ENCODE measurements at places on chromosomes 4 and X.

DNA sequence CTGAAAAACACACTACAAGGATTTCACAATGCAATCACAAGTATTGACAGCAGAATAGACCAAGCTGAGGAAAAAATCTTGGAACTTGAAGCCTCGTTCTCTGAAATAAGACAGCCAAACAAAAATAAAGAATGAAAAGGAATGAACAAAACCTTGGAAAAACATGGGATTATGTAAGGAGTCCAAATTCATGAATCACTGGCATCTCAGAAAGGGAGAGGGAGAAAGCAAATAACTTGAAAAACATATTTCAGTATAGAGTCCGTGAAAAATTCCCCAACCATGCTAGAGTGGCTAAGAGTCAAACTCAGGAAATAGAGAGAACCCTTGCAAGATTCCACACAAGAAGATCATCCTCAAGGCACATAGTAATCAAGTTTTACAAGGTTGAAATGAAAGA lies 178.5 kb upstream of the CTSO start:
- DNase-seq: no peak

- DNase-seq: no peak
Observed at GRCh38 chrX:18677161-18677869, 5.4 kb upstream of the RS1 start.

GRCh38 chr4:112279025-112279881 lies 6.5 kb downstream of the TIFA start:
- no peak for DNase-seq

GRCh38 chr4:188127214-188127874 lies 11.9 kb upstream of the TRIML1 start:
- peak; percentile 77 for DNase-seq

DNA sequence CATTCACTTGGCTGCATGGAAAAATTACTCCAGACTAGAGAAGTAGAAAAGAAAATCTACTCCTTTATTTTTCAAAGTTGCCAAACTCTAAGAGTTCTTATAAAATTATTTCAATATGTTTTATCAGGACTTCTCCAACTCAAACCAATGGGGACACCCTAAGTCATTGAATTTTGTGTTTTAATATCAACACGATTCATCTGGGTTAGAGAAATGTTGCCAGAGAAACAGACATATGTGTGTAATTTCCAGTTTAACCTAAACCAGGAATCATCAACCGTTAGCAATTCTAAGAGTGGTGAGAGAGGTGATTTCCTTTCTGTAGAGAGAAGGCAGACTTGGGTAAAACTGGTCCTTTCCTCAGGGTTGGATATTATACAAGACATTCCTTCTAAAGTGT lies 291.8 kb downstream of the LDB2 start:
- no peak for DNase-seq

DNA sequence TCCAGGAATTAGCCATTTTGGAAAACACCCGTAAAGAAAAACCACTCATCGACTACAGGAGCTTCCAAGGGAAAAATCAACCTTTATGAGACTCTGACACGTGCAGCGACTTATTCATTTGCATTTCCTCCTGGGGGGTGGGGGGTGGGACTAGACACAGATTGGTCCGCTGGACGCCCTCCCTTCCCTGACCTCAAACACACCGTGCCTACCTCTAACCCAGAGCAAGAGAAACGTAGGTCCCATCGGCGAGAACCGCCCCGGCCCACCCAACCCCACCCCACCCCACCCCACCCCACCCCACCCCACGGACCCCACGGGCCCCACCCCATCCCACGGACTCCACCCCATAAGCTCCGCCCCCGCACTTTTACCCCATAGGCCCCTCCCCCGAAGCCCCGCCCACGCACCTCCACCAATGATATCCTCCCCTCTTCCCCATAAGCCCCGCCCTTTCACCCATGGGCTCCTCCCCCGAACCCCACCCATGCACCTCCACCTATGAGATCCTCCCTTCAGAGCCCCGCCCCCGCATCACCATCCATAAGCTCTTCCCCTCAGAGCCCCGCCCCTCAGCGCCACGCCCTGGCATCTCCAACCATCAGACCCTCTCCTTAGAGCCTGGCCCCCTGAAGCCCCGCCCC lies 1.1 kb downstream of the GTPBP6 start:
- DNase-seq: peak; percentile 52

- DNase-seq: no peak
Observed at GRCh38 chrX:136273986-136274385, 22.8 kb upstream of the MAP7D3 start.

DNA sequence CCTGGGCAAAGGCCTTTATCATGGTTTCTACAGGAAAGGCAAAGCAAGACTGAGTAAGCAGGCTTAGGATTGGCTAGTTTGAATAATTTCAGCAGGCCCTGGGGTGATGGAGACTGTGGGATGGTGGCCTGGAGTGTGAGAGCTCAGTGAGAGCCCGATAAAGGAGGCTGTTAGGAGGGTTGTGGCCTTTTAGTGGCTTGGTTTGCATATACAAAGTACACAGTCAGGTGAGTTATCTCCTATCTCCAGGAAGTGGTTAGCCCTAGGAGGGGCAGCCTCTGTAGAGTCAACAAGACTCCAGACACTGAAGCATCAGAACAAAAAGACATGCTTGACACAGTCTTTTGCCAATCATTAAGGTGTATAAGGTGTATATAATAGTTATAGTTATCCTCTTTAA lies 157.2 kb downstream of the CFAP299 start:
- DNase-seq: no peak

DNA sequence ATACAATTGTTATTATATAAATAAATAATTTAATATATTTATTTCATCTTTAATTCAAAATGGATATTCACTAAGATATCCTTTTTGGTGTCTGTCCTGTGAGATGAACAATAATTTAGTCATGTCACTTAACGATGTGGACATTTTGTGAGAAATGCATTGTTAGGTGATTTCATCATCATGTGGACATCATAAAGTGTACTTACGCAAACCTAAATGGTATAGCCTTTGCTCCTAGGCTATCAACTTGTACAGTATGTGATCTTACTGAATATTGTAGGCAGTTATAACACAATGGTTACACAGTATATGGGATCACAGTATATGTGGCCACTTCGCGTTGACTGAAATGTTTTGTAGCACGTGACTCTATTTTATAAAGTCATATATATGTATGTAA lies 20.2 kb upstream of the CHRNA9 start:
- peak; percentile 36 for DNase-seq

- no peak for DNase-seq
Observed at GRCh38 chr4:2942532-2943363, 20.5 kb downstream of the NOP14 start.

DNA sequence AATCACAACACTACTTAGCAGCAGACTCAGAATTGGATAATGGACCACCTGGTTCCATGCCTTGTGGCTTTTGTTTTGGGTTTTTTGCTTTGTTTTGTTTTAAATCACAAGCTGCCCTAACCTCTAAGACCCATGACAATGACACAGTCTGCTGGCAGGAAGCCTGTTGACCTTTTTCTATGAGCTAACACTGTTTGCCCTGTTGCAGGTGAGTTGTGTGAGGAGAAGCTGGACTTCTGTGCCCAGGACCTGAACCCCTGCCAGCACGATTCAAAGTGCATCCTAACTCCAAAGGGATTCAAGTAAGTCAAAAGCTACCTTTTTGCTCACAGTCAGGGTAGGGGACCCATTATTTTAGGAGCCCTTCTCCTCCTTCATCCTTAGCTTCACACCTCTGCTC lies 110.8 kb upstream of the PACRGL start:
- DNase-seq: no peak

All from RKO (cell line).